AG08395 (cell line): ENCODE measurements at places on chromosomes 2 and 18.

DNA sequence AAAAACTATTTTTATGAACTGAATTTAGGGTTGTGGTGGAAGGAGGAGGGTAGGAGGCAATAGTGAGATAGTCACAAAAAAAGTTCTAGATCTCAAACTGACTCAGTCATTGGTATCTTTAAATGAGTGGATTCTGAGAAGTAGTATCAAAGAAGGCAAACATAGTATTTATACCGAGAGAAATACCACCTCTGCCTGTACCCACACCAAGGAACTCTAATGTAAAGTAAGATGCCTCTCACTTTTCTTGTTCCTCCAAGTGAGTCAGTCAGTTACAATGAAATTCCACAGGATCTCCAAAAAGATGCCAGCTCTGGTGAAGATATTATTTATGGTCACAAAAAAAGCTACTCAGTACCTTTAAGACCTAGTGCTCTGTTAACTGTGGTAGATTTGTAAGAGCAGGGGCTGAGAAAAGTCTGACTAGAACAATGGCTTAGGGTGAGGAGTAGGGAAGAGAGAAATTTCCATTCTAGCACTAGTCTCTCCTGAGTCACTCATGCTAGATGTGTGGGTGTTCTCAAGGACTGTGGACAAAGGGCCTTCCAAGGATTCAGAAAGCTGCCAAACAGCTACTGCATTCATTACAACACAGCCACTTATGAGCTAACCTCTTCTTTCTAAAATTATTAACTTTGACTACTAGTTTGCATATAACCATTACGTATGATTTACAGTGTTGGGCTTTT is 36.3 kb downstream of the YWHAQ start:
- peak; percentile 87 for DNase-seq

DNA sequence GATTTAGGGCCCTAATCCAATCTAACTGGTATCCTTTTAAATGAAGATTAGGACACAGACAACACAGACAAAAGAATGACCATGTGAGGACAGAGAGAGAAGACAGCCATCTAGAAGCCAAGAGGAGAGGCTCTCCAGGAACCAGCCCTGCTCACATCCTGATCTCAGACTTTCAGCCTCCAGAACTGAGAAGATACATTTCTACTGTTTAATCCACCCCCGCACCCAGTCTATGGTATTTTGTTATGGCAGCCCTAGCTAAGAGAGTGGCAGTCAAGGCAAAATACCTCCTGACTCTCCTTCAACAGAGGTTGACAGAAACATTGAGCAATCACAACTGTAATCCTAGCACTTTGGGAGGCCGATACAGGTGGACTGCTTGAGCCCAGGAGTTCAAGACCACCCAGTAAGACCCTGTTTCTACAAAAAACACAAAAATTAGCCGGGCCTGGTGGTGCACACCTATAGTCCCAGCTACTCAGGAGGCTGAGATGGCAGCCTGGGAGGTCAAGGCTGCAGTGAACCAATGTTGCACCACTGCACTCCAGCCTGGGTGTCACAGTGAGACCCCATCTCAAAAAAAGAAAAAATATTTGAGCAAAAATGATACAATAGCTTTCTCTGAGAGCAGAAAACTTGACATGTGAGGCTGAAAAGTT is 34.7 kb downstream of the WDR33 start:
- DNase-seq = no peak

GRCh38 chr2:163369111-163369510 is 366.7 kb downstream of the FIGN start:
- DNase-seq = no peak

- DNase-seq = no peak
These were observed 37.3 kb upstream of the TTC21B start for GRCh38 chr2:165990846-165991245.

GRCh38 chr2:12064153-12064552 is 317.7 kb downstream of the LPIN1 start:
- no peak for DNase-seq
